CD4-positive, alpha-beta T cell (primary cell): ENCODE measurements at places on chromosomes 3 and 15.

DNA sequence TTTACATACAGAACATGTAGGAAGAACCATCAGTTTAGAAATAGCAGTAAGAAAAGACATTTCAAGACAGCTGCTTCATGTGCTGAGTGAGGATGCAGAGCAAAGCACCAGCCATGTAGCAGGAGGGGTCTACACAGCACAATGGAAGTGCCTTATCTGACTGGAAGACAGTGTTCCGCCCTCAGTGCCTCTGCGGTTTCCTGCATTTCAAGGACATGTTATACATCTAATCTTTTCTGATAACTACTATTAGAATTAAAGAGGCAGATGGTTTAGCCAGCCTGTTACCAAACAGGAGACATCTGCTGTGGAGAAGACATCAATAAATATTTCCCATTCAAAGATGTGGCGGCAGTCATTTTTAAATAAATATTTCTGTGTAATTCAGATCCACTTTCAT lies 10.6 kb downstream of the LSG1 start:
- no peak for DNase-seq

- no peak for DNase-seq
Measured at GRCh38 chr3:72465853-72466252, 382.4 kb downstream of the SHQ1 start.

DNA sequence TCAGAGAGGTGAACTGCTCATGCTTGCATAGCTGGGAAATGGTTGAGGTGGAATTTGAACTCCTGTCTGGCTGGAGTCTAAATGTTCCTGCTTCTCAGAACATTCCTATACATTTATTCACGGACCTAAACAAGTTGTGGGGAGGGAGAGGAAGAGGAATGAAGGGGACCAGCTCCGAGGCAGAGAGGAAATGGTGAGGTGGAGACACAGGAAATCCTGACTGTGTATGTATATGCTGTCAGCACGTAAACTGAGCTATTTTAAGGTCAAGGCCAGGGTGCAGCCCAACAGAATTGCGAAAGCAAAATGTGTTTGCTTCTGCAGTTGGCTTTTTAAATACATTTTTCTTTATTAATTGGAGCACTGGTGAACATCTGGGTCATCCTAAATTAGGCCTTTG lies 74.1 kb upstream of the POMGNT2 start:
- peak; percentile 28 for DNase-seq

GRCh38 chr15:36495456-36495991 lies 83.9 kb upstream of the CDIN1 start:
- DNase-seq, result no peak

- no peak for DNase-seq
Measured at GRCh38 chr3:6803619-6804018, 57.3 kb upstream of the GRM7 start.

DNA sequence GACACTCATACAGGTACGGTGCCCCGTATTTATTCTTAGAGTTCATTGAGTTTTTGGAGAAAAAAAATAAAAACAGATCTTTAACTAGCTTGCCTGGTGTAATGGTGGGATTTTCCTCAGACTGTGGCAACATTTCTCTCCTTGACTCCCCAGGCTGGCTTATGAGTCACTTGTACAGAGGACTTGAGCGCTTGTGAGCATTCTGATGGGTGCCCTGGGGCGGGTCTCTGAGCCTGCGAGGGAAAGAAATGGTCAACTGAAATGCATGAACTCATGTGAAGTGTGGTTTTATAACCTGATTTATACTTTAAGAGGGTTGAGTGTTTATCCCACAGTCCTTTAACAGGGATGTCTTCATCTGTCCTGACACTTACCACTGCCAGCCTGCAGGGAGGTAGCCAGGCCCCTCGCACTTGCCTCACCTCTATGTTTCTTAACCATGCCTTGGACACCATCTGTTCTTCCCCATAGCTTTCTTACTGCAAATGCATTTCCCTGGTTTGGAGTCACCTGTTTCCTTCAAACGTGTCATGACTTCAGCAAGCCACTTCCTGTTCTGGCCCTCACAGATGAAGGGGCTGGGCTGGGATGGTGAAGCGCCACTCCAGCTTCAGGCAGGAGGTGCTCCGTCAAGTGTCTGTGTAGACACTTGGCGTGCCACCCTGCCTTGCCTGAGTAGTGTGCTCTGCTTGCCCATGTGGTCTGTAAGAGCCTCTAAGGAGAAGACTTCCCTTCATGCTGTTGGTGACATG lies 118.7 kb downstream of the PDE8A start:
- no peak for DNase-seq

- DNase-seq, result no peak
Measured at GRCh38 chr3:108293858-108294257, 2.5 kb upstream of the HHLA2 start.

GRCh38 chr3:44914936-44915335 lies 40.5 kb downstream of the TGM4 start:
- DNase-seq, result no peak

GRCh38 chr3:16841904-16842271 lies 42.9 kb upstream of the PLCL2 start:
- peak; percentile 38 for DNase-seq

- no peak for DNase-seq
Measured at GRCh38 chr3:123064914-123065313, 1.9 kb upstream of the PDIA5 start.

GRCh38 chr3:89414270-89414669 lies 306.8 kb downstream of the EPHA3 start:
- DNase-seq, result no peak

- DNase-seq, result peak; percentile 8
Measured at GRCh38 chr3:107752202-107752990, 229.6 kb downstream of the BBX start.

- no peak for DNase-seq
Measured at GRCh38 chr3:49533786-49534519, 20.3 kb upstream of the BSN start.

- no peak for DNase-seq
Measured at GRCh38 chr3:17070161-17070959, 185.6 kb downstream of the PLCL2 start.

GRCh38 chr3:33926998-33927605 lies 128.7 kb downstream of the PDCD6IP start:
- DNase-seq, result no peak

- no peak for DNase-seq
Measured at GRCh38 chr3:14631687-14632441, 19.7 kb upstream of the CCDC174 start.

DNA sequence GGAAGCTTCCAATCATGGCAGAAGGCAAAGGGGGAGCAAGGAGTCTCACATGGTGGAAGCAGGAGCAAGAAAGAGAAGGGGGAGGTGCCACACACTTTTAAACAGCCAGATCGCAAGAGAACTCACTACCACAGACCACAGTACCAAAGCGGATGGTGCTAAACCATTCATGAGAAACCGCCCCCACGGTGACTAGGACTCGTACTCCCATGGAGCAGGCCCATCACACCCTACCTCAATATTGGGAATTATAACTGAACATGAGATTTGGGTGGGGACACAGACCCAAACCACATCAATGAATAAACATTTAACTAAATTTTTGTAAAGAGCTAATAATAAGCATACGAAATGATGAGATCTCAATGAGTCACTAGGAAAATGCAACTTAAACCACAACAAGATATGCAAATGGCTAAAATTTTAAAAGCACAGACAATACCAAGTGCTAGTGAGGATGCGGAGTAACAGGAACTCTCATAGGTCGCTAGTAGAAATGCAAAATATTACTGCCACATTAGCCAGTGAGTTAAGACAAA lies 10.0 kb downstream of the MRPS25 start:
- DNase-seq, result peak; percentile 9

DNA sequence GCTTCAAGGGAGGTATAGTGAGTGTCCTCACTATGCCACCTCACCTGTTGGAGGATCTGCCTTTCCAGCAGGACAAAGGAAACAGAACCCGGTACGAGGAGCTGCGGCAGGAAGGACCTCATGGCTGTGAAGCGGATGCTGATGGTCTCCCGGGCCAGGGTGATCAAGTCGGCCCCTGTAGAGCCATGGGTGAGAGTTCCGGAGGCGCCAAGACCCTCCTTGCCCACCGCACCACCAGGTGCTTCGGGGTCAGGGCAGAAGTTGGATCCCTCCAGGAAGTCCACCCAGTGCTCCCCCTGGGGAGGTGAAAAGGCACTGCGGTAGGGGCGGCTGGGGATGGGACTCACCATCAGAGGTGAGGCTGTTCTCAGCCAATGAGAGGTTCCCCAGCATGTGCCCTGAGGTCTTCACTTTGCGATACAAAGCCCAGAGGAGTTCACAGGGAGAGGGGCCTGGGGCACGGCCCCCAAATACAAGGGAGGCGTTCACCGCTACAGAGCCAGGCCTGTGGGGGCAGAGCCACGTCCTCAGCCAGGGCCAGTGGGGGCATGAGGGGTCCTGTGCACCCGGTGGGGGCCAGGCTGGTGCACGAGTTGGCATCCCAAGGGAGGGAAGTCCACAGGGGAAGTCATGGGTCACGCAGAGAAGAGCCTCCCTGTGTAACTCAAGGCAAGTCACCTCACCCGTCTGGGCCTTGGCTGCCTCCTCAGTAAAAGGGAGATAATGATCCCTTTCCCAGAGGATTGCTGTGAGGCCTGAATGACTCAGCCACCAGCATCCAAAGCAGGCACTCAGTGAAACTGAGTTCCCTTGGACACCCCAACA lies 27.7 kb downstream of the C15orf39 start:
- no peak for DNase-seq

DNA sequence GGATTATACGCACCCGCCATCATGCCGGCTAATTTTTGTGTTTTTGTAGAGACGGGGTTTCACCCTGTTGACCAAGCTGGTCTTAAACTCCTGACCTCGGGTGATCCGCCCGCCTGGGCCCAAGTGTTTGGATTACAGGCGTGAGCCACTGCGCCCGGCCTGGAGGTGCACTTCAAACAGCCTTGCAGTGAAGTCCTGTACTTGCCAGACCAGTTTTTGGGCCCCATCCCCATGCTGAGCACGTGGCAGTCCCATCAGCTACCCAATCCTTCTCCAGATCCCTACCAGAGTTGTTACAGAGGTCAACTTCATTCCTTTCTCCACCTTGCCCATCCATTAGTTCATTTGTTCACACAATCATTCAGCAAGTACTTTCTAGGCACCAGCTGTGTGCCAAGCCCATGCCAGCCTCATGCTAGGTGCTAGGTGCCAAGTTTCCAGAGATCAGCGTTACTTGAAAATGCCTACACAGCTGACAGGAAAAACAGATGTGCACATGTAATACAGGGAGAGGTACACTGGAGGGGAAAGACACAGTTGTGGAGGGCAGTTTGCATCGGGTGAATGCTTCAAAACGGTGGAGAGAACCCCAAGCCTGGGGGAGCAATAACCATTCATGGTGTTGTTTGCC lies 2.2 kb downstream of the DNAH1 start:
- DNase-seq, result no peak

DNA sequence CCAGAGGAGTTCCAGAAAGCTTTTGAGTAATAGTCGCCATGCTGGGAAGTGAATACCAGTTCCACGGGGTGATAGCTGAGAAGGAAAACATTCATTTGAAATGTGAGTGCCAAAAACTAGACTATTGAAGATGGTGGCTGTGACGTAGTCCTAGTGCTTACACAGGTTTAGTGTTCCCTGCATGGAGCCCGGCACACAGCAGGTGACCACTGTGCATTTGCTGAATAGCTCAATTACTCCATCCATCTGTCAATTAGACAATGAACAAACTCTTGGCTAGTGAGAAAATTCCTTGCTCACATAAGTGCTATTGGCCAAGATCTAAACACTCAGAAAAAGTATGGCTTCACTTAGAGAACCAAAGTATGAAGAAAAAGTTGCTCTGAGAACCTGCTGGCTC lies 448.1 kb upstream of the WNT5A start:
- no peak for DNase-seq

- no peak for DNase-seq
Measured at GRCh38 chr3:115113367-115113766, 33.7 kb downstream of the ZBTB20 start.

DNA sequence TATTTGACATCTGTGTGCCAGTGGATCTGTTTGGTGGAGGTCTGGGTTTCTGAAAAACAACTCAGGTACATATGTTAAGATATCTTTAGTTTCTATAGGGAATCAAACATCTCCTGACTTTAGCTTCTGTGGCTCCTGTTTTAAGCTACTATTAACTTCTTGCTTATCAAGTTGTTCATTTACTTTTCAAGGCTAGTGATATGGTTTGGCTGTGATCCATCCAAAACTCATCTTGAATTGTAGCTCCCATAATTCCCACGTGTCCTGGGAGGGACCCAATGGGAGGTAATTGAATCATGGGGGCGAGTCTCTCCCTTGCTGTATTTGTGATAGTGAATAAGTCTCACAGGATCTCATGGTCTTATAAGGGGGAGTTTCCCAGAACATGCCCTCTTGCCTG lies 41.4 kb downstream of the ZNF860 start:
- DNase-seq, result no peak

DNA sequence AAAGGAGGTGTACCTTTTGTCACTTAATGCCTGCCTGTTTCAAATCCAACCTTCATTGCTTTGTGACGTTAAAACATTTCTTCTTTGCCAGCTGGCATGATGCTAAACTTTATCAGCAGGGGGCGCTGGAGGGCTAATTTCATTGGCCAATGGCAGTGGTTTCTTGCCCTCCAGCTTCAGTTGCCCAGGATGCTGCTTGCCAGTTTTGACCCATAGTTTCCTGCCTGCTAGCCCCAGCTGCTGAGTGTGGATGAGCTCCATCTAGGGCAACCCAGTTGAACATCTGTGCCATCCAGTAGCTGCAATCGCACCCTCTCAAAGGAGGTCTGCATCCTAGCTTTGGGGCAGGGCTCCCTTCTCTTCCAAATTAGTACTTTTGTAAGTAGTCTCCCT lies 22.1 kb downstream of the ACKR2 start:
- peak; percentile 70 for DNase-seq

GRCh38 chr3:113110267-113110666 lies 101.1 kb upstream of the BOC start:
- DNase-seq, result no peak

GRCh38 chr3:124781476-124782376 lies 51.5 kb downstream of the UMPS start:
- DNase-seq, result no peak

DNA sequence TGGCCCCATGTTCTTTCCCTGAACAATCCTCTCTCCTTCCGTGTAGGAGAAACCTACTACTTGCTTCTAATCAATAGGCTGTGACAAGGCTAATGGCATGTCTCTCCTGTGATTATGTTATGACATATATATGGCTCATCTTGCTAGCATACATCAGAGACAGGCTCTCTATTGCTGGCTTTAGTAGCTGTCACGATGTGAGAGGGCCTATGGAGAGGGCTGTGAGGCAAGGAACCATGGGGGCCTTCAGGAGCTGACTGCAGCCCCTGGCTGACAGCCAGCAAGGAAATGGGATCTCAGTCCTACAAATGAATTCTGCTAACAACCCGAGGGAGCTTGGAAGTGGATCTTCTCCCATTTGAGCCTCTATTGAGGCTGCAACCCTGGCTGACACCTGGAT lies 96.3 kb downstream of the EOMES start:
- no peak for DNase-seq

- DNase-seq, result no peak
Measured at GRCh38 chr3:128590948-128591347, 59.7 kb downstream of the RPN1 start.

- DNase-seq, result no peak
Measured at GRCh38 chr15:93182703-93183205, 93.7 kb upstream of the RGMA start.

- peak; percentile 72 for DNase-seq
Measured at GRCh38 chr3:71129611-71130431, 453.7 kb downstream of the FOXP1 start.
